ENCODE measurements at places on chromosomes 3 and 15.
A peak's percentile ranks its signal among the peaks of the same experiment; 100 is the strongest.

DNA sequence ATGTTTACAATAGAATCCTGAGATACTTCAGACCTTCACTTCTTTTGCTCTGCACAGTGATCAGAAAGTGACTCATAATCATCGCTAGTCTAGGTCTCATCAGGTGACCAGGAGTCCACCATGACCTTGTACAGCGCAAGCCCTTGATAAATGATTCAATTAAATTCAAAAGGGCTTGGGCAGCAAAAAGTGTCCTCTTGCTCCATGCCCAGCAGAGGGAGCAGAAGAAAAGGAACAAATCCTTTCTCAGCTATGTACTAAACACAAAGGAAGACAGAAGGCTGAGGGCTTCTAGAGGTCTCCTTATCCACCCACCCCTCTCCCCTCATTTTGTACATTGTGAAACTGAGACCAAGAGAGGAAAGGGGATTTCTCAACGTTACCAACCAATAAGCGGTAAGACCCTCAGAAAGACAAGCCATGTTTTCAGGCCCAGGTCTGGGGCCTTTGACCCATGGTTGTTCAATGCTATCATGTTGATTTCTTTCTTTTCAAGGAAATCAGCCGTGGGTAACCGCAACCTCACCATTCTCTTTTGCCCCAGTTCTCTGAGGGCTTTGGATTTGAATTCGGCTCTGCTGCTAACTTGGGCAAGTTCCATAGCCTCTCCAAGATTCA, 74.8 kb downstream of the AQP9 start:
- DNase-seq: peak; percentile 62

- DNase-seq: no peak
Observed at GRCh38 chr15:66751579-66751978, 49.5 kb downstream of the SMAD6 start.

DNA sequence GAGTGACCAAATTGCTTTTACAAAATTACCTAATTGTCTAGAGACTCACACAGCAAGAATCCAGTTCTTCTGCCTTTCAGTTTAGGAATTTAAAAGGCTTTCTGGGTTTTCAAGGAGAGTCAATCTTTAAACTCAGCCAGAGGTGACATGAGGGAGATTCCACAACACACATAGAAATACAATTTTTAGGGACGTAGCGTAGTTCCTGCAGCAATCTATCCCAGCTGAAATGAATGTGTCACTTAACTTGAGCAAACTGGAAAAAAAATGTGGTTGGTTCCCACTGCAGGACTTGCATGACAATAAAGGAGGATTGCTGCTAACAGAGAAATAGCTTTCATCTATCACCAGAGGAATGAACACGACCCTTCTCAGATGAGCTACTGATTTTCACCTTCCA, 269.7 kb downstream of the OTOL1 start:
- DNase-seq: no peak

DNA sequence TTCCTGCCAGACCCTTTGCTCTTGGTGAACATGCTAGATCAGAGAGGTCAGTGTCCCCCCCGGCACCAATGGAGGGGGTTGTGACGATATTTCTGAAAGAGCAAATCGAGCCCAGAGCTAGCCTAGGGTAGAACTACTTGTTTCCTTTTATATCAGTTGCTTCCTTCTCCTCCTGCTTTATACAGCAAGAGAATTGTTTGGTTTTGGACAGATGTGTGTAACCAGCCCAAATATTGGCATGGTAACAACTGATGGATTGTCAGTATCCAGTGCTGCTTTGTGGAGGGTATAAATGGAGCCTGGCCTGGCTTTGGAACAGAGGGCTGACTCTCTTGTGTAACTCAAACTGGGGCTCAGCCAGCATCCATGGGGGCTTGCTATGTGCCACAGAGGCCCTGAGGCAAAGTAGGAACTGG, 27.2 kb downstream of the SNX1 start:
- DNase-seq: no peak

- no peak for DNase-seq
Observed at GRCh38 chr3:133820129-133820528, 14.5 kb downstream of the SRPRB start.

DNA sequence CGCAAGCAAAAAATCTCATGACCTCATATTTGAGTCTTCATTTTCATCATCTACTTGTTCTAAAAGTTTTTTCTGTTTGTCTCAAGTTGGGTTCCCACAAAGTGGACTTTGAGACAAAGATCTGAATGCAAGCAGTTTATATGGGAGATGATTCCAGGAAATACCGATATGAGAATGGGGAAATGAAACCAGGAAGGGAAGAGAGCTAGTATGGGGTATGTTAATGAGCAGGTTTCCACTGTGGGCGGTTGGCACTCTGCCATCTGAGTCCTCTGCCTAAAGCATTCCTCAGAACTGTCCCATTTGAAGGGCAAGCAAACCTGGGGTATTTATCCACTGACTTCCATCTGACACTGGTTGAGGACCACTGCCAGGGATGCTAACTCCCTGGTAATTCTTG, 8.8 kb downstream of the ADPRH start:
- DNase-seq: no peak

DNA sequence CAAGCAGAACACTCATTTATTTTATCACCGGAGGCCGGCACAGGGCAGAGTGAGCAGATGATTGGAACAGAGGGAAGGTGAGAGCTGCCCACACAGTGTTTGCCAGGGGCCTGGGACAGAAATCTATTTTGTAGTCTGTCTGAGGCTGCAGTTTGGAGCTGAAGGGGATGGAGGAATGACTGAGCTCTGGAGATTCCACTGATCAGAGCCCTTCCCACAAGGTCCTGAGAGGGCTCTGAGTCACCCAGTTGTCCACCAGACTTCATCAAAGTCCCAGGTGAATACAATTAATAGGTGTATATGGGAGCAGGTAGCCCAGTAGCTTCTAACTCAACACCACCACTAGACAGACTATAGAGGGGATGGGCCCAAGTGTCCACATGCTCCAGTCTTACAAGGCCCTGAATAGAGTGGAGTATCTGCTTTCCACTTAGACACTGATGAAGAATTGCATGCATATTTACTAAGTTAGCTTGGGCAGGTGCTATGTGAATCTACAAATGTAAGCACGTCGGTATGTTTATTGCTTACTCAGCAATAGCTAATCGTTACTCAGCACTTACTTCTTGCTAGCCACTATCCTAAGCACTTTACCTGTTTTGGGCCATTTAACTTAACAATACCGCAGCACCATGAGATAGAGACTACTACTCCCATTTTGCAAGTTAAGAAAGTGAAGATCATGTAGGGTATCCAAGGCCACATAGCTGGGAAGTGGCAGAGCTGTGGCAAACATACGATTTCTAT, 2.7 kb upstream of the STARD5 start:
- DNase-seq: no peak

DNA sequence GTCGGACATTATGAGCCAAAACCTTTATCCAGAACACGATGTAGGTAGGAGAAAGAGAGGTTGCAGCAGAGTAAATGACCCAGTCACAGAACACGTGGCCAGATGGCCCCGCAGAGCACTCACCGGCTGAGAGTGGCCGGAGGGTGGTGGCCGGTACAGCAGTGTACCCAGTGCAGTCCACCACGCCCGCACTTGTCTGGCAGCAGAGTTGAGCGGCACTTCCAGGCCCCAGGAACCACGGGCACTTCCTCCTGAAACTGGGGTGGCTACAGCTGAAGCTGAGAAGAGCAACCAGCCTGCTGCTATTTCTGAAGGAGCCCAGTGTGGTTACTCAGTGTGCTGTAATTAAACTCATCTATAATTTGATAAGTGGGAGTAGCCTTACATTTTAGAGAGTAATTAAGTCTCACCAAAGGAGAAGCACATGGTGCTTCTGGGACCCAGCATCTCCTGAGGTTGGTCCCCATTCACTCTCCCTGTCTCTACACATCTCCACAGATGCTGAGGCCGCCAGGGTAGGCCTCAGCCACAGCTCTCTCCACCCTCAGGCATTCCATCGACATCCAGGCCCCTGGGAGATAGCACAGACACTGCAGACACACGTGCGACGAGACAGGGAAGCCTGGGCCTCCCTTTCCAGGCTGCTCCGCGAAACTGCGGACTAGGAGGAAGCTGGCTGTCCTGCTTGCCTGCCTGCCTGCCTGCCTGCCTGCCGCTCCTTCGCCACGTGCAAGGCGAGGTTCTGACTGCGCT, 49.8 kb downstream of the BDH1 start:
- no peak for DNase-seq

DNA sequence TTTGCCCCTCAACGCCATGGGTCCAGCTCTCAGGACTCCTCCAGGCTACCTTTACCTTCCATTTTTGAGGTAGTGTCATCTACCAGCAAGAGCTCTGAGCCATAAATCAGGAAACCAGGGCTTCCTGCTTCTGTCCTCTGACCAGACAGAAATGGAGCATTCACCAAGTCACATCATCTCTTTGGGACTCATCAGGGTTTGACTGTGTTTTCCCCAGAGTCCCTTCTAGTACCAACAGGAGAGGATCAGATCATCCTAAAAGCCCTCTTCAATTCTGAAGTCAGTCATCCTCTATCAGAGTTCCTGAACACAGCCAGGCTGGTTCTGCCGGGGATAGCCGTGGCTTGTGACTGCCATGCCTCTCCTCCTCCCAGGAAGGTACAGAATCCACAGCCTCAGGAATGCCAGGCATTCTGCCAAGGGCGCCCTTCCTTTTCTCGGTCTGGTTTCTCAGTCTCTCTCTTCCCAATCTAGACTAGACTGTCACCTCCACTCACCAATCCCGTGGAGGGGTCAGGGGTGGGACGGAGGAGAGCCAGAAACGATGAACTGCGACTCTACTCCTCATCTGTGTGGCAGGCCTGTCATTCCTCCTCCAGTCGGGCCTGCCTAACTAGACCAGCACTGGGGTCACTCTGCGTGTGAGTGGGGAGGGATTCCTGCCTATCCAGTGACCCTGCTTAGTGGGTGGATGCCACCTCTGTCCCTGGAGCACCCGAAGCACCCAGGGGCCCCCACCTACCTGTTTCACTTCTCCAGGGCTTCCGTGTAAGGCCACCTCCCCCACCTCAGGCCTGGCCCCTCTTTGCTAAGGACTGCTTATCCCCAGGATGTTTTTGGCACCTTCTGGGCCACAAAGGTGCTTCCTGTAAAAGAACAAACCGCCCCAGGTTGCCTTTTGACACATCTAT, 30.9 kb downstream of the CCNL1 start:
- DNase-seq: peak; percentile 16

- DNase-seq: no peak
Observed at GRCh38 chr3:43196721-43197120, 89.6 kb upstream of the SNRK start.
